ENCODE measurements at places on chromosomes 4 and X. TPM values are rescaled to one million over a fixed set of nuclear protein-coding genes. Genes with fewer than 3 reads are reported as not detected.

The MAGEA1 gene
- total RNA-seq = 0.12 TPM

The USP17L20 gene
- not detected for total RNA-seq

The RNF175 gene
- total RNA-seq = not detected

The TSPAN6 gene
- total RNA-seq = 36.2 TPM

The DKK2 gene
- total RNA-seq = not detected

The SRP72 gene
- total RNA-seq = 45.2 TPM

The SPACA5 gene
- not detected for total RNA-seq

The TMEM150C gene
- 1.1 TPM for total RNA-seq

The CENPVL2 gene
- total RNA-seq = not detected

The APOO gene
- total RNA-seq = 28.1 TPM

The ADRA2C gene
- 10.9 TPM for total RNA-seq

The FOXR2 gene
- not detected for total RNA-seq

The ANKRD50 gene
- total RNA-seq = 4.9 TPM

The CXCL5 gene
- 31.0 TPM for total RNA-seq

The GPC3 gene
- total RNA-seq = not detected

The PHOX2B gene
- total RNA-seq = not detected

Data from A549 treated with AZD2906 at 1 μM for 4 hours (cell line).